ENCODE measurements at places on chromosomes 5 and 9.

DNA sequence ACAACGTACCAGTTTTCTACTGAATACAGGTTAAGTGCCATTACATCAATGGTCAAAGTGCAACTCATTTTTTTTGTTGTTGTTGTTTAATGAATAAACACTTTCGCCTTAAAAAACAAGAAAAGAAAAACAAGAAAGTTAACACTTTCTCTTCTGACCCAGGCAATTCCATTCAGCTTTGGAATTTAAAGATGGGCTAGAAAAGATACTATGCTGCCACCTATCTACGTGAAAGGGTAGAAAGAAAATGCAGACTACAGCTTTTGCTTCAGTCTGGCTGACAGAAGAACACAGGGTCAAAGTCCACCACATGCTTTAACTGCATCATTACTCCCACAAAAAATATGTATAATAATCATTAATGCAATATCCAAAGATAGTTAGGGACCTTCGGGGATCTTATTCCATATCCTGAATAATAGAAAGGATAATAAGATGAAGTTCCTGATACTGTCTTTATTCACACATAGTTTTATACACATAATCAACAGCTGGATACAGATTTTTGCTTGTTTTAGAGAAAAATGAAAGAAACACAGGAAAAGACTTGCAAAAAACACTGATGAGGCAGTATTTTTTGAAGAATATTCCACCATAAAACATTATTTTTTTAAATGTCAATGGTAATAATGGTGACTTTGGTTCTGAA, 40.4 kb downstream of the ZDHHC21 start:
- DNase-seq: no peak

- no peak for DNase-seq
Observed at GRCh38 chr9:127903557-127904475, 4.4 kb upstream of the ST6GALNAC6 start.

GRCh38 chr9:93292664-93293328, 108.9 kb downstream of the WNK2 start:
- no peak for DNase-seq

GRCh38 chr9:133968966-133969617, 23.0 kb downstream of the VAV2 start:
- no peak for DNase-seq

- DNase-seq: no peak
Observed at GRCh38 chr9:81822301-81822865, 105.8 kb upstream of the SPATA31D4 start.

- no peak for DNase-seq
Observed at GRCh38 chr5:76527685-76528161, 95.5 kb downstream of the F2RL2 start.

DNA sequence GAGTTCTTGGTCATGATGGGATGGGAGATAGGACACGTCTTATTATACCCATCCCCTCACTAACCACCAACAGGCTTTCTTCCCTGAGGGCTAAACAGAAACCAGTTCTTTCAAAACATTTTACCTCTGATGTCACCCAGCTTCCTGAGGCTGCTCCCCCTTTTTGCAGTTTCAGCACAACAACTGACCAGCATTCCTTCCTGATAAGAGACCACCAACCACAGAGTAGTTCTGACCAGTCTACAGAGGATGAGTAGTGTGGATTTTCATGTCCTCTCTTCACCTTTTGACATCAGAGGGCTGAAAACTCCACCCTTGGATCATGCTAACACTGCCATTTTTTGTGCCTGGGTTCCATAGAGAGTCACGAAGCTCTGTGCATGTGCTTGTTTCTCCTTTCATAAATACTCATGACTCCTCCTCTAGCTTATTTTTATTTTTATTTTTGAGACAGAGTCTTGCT, 82.6 kb downstream of the OSTF1 start:
- DNase-seq: no peak

GRCh38 chr9:96169484-96169883, 132.5 kb downstream of the HSD17B3 start:
- no peak for DNase-seq

- no peak for DNase-seq
Observed at GRCh38 chr9:16074963-16075362, 522.1 kb downstream of the CCDC171 start.

GRCh38 chr5:32777222-32777621, 66.1 kb downstream of the NPR3 start:
- no peak for DNase-seq

- no peak for DNase-seq
Observed at GRCh38 chr9:68981789-68982188, 32.1 kb downstream of the PRKACG start.

DNA sequence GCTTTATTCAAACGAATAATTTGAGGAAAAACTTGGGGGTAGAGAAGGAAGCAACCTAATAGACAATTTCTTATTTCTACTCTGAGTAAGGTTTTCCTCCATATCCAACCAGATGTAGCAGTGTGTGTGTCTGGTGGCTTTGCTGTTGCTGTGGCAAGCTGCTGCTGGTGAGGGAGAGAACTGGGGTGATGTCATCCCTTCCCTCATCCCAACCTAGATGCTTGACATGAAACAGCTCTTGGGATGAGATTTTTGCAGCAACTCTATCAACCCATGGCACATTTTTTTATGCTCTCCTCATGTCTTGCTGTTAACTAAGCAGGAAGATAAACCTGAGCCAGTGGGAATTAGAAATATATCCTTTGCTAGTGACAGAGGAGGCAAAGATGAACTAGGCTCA, 135.8 kb downstream of the PCSK1 start:
- no peak for DNase-seq

GRCh38 chr9:4494332-4494731, 4.1 kb downstream of the SLC1A1 start:
- DNase-seq: no peak

- DNase-seq: no peak
Observed at GRCh38 chr5:128480906-128481633, 57.0 kb downstream of the FBN2 start.

DNA sequence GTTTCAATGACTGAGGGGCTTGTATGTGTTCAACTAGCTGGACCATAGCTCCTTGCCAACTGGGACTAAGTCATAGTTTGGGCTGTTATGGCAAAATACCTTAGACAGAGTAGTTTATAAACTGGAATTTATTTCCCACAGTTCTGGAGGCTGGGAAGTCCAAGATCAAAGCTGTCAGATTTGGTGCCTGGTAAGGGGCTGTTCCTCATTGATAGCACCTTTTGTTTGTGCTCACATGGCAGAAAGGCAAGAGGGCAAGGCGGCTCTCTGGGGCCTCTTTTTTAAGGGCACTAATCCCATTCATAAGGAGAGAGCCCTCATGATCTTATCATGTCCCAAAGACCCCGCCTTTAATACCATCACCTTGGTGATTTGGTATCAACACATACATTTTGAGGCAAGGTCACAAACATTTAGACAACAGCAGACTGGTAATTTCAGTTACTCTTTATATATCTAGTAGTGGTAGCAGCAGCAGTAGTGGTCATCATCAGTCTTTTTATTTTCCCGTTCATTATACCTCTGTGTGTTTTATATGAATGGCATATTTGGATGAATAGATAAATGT, 477.0 kb downstream of the CCDC171 start:
- DNase-seq: no peak

- DNase-seq: no peak
Observed at GRCh38 chr5:137156180-137156579, 342.9 kb downstream of the SPOCK1 start.

- DNase-seq: no peak
Observed at GRCh38 chr9:128203707-128204551, 750 bp downstream of the DNM1 start.

GRCh38 chr5:103102234-103102633, 17.7 kb downstream of the GIN1 start:
- no peak for DNase-seq

- DNase-seq: no peak
Observed at GRCh38 chr5:112064271-112064701, 307.3 kb upstream of the NREP start.

- no peak for DNase-seq
Observed at GRCh38 chr5:137600721-137601360, 101.7 kb upstream of the SPOCK1 start.

- DNase-seq: no peak
Observed at GRCh38 chr9:70318002-70318401, 59.2 kb downstream of the SMC5 start.

DNA sequence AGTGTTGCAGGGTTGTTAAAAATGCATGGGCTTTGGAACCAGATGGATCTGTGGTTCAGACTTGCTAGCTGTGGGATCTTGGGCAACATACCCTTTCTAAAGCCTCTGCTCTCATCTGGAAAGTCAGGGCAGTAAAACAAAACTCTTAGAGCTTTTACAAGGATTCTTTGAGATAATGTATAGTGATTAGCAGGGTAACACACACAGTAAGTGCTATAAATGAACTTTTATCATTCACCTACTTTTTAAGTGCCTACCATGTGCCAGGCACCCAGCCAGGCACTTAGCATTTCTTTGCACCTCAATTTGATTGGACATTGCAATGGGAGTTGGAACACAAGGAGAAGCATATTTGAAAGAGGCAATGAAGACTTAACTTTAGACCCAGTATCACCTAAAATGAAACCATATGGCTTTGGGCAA, 208.6 kb upstream of the PAPPA start:
- DNase-seq: no peak

DNA sequence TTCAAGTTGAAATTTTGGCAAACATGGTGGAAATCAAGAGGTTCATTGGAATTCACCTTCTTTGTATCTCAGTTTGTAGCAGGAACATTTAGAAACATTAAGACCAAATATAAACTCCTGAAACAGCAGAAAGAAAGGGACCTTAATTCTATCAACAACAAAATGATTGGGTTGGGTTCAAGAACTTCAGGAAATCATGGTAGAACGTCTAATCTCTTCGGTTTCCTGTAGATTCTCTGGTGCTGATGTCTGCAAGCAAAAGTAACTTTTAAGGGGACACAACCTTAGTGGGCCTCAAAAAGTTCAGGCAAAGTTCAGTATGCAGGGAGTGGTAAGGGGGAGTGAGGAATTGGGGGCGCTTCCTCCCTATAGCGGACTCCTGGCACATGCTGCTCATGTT, 3.4 kb downstream of the IL33 start:
- no peak for DNase-seq

- DNase-seq: no peak
Observed at GRCh38 chr5:122951658-122952057, 84.9 kb downstream of the PPIC start.

- DNase-seq: no peak
Observed at GRCh38 chr5:74578356-74579044, 62.0 kb downstream of the ENC1 start.

DNA sequence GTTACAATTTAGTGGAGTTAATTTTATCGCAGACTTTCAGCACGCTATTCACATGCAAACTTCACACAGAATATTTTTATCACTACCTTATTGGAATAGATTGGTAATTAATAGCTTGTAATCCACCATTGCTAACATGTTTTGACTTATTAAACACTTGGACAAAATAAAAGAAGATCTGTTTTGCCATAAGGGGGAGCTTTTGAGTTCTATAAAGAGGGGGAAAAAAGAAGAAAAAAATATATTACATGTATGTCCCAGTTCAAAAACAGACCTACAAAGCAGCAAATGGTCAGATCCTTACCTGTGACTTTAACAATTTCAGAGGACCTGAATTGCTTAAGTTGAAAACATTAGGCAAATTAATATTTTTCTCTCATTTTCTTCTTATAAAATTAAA, 1.2 kb upstream of the PAPPA start:
- DNase-seq: no peak

- DNase-seq: no peak
Observed at GRCh38 chr5:149145138-149145537, 3.8 kb downstream of the ABLIM3 start.

DNA sequence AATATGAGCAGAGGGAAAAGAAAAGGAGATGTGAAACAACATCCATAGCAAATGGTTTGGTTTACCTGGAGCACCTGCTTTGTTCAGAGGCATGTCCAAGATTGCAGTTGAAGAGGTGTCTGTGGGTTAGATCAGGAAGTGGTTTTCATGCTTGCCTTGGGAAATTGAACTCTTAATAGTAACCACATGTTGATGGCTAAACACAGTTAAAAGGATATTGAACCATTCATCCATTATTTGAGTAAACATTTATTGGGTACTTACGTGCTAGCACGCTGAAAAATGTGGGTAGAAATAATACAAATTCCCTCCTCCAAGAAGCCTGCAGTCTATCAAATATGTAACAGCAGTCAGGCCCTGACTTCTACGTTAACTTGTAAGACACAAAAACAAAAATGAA, 235.7 kb upstream of the TNC start:
- DNase-seq: no peak

- no peak for DNase-seq
Observed at GRCh38 chr9:90867101-90867500, 65.5 kb downstream of the SYK start.

DNA sequence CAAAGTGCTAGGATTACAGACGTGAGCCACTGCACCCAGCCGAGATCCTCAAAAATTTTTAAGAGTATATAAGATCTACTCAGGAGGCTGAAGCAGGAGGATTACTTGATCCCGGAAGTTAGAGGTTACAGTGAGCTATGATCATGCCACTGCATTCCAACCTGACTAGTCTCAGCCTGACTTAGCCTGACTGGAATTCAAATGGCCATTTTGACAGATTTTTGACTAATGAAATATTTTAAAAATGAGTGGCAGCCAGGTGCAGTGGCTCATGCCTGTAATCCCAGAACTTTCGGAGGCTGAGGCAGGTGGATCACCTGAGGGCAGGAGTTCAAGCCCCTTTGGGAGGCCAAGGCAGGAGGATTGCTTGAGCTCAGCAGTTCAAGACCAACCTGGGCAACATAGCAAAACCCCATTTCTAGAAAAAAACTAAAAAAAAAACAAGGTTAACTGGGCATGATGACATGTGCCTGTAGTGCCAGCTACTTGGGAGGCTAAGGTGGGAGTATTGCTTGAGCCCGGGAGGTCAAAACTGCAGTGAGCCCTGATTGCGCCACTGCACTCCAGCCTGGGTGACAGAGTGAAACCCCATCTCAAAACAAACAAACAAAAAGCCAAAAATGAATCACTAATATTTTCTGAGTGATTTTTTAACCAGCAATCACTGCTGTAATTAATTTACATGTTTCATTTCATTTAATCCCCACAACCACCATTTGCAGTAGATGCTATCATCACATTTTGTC, 16.6 kb downstream of the ATOX1 start:
- DNase-seq: no peak

DNA sequence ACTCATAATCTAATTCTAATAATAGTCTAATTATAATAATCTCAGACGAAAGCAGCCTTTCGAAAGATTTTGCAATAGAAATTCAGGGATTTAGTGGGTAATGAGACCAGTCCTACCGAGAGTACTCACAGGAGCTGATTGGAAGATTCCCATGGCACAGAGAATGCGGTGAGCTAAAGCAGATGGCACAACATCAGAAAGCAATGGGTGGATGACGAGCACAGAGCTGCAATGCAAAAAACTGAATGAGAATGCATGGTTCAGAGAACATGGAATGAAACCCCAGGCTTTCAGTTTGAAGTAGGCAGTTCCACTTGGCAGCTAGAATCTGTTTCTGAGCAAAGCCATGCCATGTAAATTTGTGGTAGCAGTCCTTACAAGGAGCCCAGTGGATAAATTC, 78.2 kb upstream of the SPINK5 start:
- DNase-seq: no peak

- DNase-seq: no peak
Observed at GRCh38 chr5:137372016-137372772, 126.9 kb downstream of the SPOCK1 start.

- DNase-seq: no peak
Observed at GRCh38 chr5:75053304-75054133, 1.2 kb upstream of the GCNT4 start.

All from esophagus squamous epithelium (tissue), 5 donors.